ENCODE measurements at places on chromosomes 4 and X. TPM values are rescaled to one million over a fixed set of nuclear protein-coding genes. Genes with fewer than 3 reads are reported as not detected.

SH2D1A gene
- not detected for total RNA-seq

BMPR1B gene
- total RNA-seq: 17.2 TPM

BEND2 gene
- total RNA-seq: not detected

PDCL2 gene
- not detected for total RNA-seq

CTAG1B gene
- not detected for total RNA-seq

L1CAM gene
- 41.0 TPM for total RNA-seq

DNA sequence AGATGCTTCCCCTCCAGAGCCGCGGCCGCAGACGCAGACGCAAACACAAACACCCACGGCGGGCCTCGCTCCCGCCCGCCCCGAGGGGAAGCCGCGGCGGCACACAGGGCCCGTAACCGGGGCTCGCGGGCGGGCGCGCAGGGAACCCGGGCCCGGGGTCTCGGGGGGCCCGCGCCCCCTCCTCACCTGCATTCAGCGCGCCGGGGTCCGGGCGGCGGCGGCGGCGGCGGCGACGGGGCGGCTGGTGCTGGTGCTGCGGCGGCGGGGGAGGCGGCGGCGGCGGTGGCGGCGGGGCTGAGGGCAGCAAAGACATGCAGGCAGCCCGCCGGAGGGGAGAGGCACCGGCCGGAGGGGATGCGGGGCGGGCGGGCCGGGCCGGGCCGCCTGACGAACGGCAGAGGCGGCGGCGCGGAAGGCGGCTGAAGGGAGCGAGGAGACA lies 255 bp upstream of the CNOT6L start:
- H3K4me1 ChIP-seq: peaks cover 37% of the 10 kb centered on the region
- no peaks in the 10 kb centered on the region for H3K27me3 ChIP-seq
- no peak for DNase-seq
- H3K36me3 ChIP-seq: no peaks in the 10 kb centered on the region

- peaks cover 5% of the 10 kb centered on the region for H3K4me1 ChIP-seq
- H3K4me3 ChIP-seq: peak overlapping the region; percentile 76
- DNase-seq: no peak
- H3K27me3 ChIP-seq: peaks cover 20% of the 10 kb centered on the region
Observed at GRCh38 chrX:40107291-40108161, 9.8 kb upstream of the BCOR start.

DNA sequence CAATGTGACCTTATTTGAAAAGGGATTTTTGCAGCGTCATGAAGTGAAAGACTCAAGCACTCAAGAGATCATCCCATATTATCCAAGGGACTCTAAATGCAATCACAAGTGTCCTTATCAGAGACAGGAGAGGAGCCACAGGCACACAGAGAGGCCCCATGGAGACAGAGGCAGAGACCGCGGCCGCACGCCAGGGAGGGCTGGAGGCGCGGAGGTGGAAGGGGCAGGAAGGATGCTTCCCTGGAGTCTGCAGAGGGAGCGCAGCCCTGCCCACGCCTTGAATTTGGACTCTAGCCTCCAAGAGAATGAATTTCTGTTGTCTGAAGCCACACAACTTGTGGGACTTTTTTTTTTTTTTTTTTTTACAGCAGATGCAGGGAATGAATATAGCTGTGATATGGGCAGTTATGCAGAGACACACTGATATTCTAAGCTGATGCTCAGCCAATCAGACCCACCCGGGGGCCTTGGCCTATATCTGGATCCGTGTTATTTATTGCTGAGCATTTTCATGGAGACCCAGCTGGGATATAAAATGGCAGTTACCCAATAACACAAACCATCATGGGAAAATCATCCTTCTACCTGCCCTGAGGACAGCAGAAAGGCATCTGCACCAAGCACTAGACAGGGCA lies 244.8 kb upstream of the PSAPL1 start:
- H3K27ac ChIP-seq: no peak overlapping the region
- H3K4me3 ChIP-seq: no peak overlapping the region
- H3K4me1 ChIP-seq: peaks cover 16% of the 10 kb centered on the region
- no peaks in the 10 kb centered on the region for H3K27me3 ChIP-seq
- DNase-seq: no peak

DNA sequence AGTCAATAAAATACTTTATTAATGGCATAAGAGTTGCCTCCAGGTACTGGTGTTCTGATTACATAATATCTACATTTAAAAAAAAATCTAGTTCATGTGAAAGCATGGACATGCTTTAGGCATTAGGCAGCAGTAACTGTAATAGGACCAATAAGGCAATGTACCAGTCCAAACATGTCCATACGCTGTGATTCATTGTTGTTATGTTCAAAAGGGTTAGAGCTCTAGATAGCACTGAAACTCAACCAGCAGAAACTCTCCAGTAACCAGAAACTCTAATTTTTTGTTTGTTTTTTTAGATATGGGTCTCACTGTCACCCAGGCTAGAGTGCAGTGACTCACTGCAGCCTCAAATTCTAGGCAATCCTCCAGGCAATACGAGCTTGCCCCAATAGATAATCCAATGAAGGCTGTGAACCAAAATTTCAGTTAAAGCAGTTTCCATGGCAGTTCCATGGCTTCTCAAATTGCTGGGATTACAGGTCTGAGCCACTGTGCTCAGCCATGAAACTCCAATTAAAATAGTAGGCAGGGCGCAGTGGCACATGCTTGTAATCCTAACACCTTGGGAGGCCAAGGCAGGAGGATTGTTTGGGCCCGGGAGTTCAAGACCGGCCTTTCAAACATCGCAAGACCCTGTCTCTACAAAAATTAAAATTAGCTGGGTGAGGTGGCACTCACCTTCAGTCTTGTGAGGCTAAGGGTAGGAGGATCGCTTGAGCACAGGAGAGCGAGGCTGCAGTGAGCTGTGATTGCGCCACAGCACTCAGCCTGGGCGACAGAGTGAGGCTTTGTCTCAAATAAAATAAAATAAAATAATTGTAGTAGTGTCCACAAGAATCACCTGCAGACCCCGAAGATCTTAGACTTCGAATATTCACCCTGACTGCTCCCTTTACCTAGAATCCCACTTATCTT lies 36.3 kb downstream of the MGARP start:
- H3K27ac ChIP-seq: peak overlapping the region; percentile 93
- H3K4me1 ChIP-seq: peaks cover 27% of the 10 kb centered on the region
- DNase-seq: peak; percentile 98
- no peaks in the 10 kb centered on the region for H3K27me3 ChIP-seq

GRCh38 chrX:97057349-97057909 lies 173.7 kb downstream of the RPA4 start:
- no peaks in the 10 kb centered on the region for H3K4me1 ChIP-seq
- H3K27ac ChIP-seq: no peak overlapping the region
- no peak for DNase-seq
- peaks cover 55% of the 10 kb centered on the region for H3K27me3 ChIP-seq
- H3K4me3 ChIP-seq: no peak overlapping the region

- no peak overlapping the region for H3K27ac ChIP-seq
- H3K27me3 ChIP-seq: peaks cover 27% of the 10 kb centered on the region
- DNase-seq: peak; percentile 67
- H3K4me3 ChIP-seq: no peak overlapping the region
Observed at GRCh38 chrX:132292793-132293192, 73.5 kb upstream of the RAP2C start.

DNA sequence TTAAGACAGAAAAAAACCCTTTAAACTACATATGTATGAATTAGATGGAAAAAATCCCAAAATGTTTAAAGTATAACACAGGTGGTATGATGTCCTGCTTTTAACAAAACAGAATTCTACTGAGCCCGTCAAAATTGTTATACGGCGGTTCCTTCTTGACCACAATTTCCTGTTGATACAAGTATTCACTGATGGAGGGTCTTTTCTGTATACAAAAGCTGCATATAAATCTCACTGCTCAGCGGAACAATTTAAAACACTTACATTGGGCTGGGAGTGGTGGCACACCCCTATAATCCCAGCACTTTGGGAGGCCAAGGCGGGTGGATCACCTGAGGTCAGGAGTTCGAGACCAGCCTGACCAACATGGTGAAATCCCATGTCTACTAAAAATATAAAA lies 62.4 kb downstream of the RPS6KA3 start:
- peaks cover 35% of the 10 kb centered on the region for H3K36me3 ChIP-seq
- peaks cover 71% of the 10 kb centered on the region for H3K27me3 ChIP-seq
- DNase-seq: no peak
- H3K4me1 ChIP-seq: no peaks in the 10 kb centered on the region

GRCh38 chr4:147351083-147351787 lies 129.7 kb upstream of the EDNRA start:
- peaks cover 6% of the 10 kb centered on the region for H3K4me1 ChIP-seq
- no peak overlapping the region for H3K27ac ChIP-seq
- H3K36me3 ChIP-seq: peaks cover 5% of the 10 kb centered on the region
- H3K4me3 ChIP-seq: no peak overlapping the region

DNA sequence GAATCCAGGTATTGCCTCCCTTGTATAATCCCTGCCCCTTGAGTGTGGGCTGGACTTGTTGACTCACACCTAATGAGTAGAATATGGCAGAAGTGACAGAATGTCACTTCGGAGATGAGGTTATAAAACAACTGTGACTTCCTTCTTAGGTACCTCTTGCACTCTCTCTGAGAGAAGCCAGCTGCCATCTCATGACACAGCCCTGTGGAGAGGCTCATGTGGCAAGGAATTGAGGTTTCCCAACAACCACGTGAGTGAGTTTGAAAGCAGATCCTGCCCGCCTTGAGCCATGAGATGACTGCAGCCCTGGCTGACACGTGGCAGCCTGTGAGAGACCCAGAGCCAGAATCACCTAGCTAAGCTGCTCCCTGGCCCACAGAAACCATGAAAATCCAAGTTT lies 13.5 kb downstream of the ASB11 start:
- no peaks in the 10 kb centered on the region for H3K36me3 ChIP-seq
- peaks cover 20% of the 10 kb centered on the region for H3K27me3 ChIP-seq
- peak; percentile 50 for DNase-seq
- no peak overlapping the region for H3K4me3 ChIP-seq
- H3K4me1 ChIP-seq: peaks cover 5% of the 10 kb centered on the region

GRCh38 chr4:156931267-156931666 lies 40.3 kb downstream of the PDGFC start:
- no peaks in the 10 kb centered on the region for H3K27me3 ChIP-seq
- peaks cover 16% of the 10 kb centered on the region for H3K36me3 ChIP-seq
- peak overlapping the region; percentile 86 for H3K27ac ChIP-seq
- peaks cover 35% of the 10 kb centered on the region for H3K4me1 ChIP-seq

DNA sequence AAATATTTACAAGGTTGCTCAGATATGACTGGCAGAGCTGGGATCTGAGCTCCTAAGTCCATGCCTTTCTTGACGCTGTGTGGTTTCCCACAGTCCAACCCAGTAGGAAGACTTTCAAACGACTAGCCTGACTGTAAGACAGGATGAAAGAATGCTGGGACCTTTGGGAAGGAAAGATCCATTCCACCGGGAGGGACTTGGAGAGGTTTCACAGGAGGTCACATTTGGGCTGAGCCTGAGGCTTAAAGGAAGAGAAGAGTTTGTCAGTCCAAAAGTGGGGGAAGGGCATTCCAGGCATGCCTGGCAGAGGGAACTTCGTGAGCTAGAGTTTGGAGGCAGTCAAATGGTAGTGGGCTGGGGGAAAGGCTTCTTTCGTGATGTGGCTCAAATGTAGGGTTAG lies 1.5 kb downstream of the STARD8 start:
- H3K4me3 ChIP-seq: no peak overlapping the region
- peak overlapping the region; percentile 28 for H3K27ac ChIP-seq
- DNase-seq: peak; percentile 23
- no peaks in the 10 kb centered on the region for H3K36me3 ChIP-seq
- peaks cover 34% of the 10 kb centered on the region for H3K27me3 ChIP-seq

GRCh38 chr4:3406431-3406830 lies 35.3 kb upstream of the HGFAC start:
- H3K36me3 ChIP-seq: peaks cover 9% of the 10 kb centered on the region
- H3K4me1 ChIP-seq: no peaks in the 10 kb centered on the region
- no peaks in the 10 kb centered on the region for H3K27me3 ChIP-seq
- H3K27ac ChIP-seq: no peak overlapping the region

DNA sequence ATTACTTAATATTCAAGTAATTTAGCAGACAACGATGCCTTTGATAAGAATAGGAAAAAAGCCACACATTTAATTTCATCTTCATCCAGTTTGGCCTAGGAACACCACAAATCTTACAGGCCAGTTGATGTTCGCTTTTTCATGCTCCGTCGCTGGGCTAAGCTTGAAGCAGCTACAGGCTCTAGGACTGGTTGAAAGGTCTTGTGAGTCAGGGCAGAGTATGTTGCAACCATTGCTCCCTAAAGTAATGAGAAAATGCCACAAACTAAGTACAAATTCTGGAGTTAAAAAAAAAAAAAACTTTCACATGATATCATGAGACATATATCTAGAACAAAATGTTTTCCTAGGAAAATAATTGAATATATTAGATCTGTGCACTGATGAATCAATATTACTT lies 123.8 kb downstream of the RPS6KA6 start:
- H3K36me3 ChIP-seq: no peaks in the 10 kb centered on the region
- H3K27me3 ChIP-seq: no peaks in the 10 kb centered on the region
- no peak overlapping the region for H3K27ac ChIP-seq

DNA sequence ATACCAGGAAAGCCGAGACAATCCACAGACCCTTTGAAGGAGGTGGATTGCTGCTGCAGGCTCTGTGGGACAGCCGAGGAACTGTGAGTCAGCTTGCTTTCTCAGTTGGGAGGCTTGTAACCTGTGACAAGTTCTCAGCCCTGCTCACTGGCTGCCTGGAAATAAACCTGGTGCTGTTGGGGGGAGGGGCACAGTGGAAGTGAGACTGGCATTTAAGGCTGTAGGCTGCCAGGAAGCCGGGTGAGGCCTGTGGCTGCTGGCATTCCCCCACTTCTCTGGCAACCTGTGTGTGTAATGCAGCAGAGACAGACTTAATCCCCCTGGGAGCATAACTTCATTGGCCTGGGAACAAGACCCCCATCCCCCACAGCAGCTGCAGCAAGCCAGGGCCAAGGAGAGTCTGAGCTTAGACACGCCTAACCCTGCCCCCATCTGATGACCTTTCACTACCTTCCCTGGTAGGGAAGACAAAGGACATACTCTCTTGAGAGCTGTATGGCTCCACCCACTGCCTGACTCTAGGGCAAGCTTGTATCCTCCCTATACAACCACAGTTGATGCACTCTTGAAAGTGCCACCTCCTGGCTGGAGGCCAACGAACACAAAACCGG lies 64.1 kb downstream of the ALPK1 start:
- no peak overlapping the region for H3K4me3 ChIP-seq
- no peak overlapping the region for H3K27ac ChIP-seq
- no peaks in the 10 kb centered on the region for H3K36me3 ChIP-seq
- H3K4me1 ChIP-seq: no peaks in the 10 kb centered on the region
- H3K27me3 ChIP-seq: no peaks in the 10 kb centered on the region

DNA sequence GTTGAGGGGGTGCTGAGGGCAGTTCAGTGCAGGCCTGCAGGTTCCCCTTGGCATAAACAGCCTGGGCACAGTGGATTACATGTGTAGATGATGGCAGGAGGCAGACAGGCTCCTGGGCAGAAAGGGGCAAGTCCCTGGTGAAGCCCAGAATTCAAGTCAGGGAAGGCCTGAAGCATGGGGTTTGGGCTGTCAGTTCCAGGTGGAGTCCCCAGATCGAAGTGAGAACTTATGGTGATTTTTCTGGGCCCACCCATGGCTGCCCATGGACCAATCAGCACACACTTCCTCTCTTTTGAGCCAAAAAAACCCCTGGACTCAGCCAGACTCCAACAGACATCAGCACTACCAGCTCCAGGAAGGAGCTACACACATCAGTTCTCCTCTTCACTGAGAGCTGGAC lies 529.1 kb downstream of the PPARGC1A start:
- H3K27ac ChIP-seq: no peak overlapping the region
- H3K4me1 ChIP-seq: no peaks in the 10 kb centered on the region
- no peaks in the 10 kb centered on the region for H3K27me3 ChIP-seq
- no peaks in the 10 kb centered on the region for H3K36me3 ChIP-seq
